ENCODE measurements at places on chromosomes 5 and 9.

- no peak for DNase-seq
Measured at GRCh38 chr9:14260101-14260500, 53.8 kb downstream of the NFIB start.

GRCh38 chr9:72352911-72353388, 12.1 kb downstream of the ZFAND5 start:
- DNase-seq: no peak

- no peak for DNase-seq
Measured at GRCh38 chr5:136679233-136679632, 313.9 kb upstream of the TRPC7 start.

DNA sequence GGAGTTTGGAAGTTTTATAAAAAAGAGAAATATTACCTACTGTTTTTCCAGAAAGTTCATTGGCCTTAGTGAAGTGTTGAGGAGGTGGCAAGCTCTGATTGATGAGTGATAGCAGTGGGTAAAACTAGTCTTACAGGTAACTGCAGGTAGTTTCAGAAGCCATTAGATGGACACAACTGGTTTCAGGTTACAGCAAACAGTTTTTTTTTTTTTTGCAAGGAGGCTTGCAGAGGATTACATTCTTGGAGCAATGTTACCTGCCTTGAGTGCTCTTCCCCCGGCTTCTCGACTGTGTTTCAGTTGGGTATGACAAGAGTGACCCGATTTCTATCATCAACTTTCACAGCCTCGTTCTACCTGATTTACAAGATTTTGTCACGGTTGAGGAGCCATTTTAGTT, 333.4 kb downstream of the YTHDC2 start:
- DNase-seq: no peak

DNA sequence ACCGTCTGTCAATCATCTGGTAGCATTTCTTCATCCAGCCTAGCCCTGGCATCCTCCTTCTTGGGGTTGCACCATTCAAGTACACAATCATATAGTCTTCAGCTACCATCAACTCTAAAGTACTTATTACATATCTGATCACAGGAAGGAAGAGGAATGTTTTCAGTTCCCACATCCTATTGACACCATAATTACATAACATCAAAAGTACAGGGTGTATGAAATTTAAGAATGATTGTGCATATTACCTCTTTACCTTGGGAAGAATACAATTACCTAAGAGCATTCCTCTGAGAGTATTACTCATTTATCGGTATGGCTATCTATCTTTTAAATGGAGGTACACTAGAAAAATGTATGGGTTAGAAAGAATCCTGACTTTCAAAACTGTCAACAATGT, 126.8 kb upstream of the PCA3 start:
- DNase-seq: no peak

DNA sequence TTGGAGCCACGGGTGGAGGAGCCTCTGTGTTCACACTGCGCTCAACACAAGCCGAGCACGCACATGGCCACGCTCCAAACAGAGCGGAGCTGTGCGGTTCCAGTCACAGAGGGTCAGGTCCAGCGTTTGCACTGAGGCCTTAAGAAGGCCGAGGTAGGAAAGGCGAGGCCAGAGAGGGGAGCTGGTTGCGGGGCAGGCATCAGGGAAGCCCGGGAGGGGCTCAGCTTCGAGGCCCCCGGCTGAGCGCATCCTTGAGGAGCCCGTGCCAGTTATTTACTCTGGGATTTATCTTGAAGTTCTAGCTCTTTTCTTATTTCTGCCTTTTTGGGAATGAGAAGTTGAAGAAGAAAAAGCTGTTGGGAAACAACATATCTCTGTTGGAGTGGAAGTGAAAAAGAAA, 140.8 kb downstream of the IRX1 start:
- no peak for DNase-seq

All from activated T-helper 9 cell treated with anti-CD3 and anti-CD28 coated beads, Interleukin-2, amount 50 U/mL, for 16 hours (primary cell).